IMR-90 (cell line): ENCODE measurements at places on chromosomes 16 and 17. TPM values are rescaled to one million over a fixed set of nuclear protein-coding genes. Genes with fewer than 3 reads are reported as not detected.

Gene BICDL2
- under 0.01 and 0.18 TPM in 2 replicates for total RNA-seq

Gene HASPIN
- 3.9 and 4.3 TPM in 2 replicates for total RNA-seq

Gene GPRC5C
- not detected in 2 replicates for total RNA-seq

Gene SOST
- not detected in 2 replicates for total RNA-seq

Gene TEX14
- total RNA-seq, result not detected in 2 replicates

Gene ATP5PD
- total RNA-seq, result 365 and 373 TPM in 2 replicates

Gene DDX28
- 8.9 and 10.0 TPM in 2 replicates for total RNA-seq

Gene HOXB4
- 1.9 and 2.0 TPM in 2 replicates for total RNA-seq

Gene TRAF4
- 27.5 and 36.9 TPM in 2 replicates for total RNA-seq

Gene CALB2
- 0.18 TPM in 1 of 2 replicates, not detected in the other for total RNA-seq

Gene TBC1D3G
- not detected in 2 replicates for total RNA-seq

Gene CYGB
- total RNA-seq, result 1.3 and 1.7 TPM in 2 replicates

Gene MYH11
- total RNA-seq, result under 0.01 TPM in 2 replicates

Gene UTS2R
- total RNA-seq, result not detected in 2 replicates

Gene EDC4
- 33.2 and 34.2 TPM in 2 replicates for total RNA-seq

Gene TMIGD1
- not detected in 2 replicates for total RNA-seq

Gene TNFRSF17
- total RNA-seq, result not detected in 2 replicates
